ENCODE measurements at places on chromosomes 1 and 21. TPM values are rescaled to one million over a fixed set of nuclear protein-coding genes. Genes with fewer than 3 reads are reported as not detected.

GRCh38 chr1:195960580-195960979 lies 647.7 kb downstream of the KCNT2 start:
- no peak for DNase-seq

The TNNI3K gene
- 0.31 TPM for polyA plus RNA-seq

- DNase-seq: no peak
These were observed 47.0 kb downstream of the CHML start for GRCh38 chr1:241593186-241593585.

- DNase-seq: no peak
These were observed 99.6 kb upstream of the RGS1 start for GRCh38 chr1:192475970-192476369.

The IL6R gene
- 1.4 TPM for polyA plus RNA-seq

The GUCA2B gene
- polyA plus RNA-seq: not detected

DNA sequence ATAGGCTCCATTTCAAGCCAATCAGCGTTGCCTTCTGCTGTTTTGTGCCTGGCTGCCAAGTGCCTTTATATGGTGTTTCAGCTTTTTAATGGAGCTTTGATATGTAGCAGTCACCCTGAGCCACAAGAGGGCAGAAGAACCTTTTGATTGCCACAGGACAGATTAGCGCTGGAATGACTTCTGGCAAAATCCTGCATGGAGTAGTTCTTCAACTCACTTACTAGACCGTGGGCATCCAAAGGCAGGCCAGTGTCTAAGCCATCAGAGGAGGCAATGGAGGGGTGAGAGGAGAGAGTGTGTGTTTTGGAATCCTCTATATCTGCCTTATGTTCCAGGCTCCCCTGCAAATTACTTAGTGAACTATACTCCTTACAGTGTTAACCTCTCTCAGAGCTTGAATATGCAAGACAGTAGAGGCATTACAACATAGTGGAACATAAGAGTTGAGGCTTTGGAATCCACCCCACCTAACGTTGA lies 56.2 kb downstream of the ST3GAL3 start:
- peak; percentile 78 for DNase-seq
